ENCODE measurements at places on chromosomes 7 and 10.

DNA sequence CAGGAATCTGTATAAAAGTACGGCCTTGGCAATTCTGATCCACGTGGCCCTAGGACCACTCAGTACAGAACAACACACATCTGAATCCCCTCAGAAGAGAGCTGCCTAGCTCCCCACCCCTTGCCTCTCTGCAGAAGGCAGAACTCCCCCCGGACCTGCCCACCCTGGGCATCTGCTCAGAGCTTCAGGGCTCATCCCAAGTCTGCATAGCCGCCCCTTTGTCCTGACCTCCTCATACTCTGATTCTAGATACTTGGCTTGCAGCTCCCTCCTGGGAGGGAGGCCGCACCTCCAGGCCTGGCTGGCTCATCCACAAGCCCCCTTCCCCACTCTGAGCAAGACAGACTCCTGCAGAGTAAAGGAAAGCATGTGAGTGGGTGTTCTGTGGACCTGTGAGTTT, 49.6 kb downstream of the GRID1 start:
- H3K27ac ChIP-seq, result no peak overlapping the region
- H3K4me3 ChIP-seq, result no peak overlapping the region
- H3K27me3 ChIP-seq, result no peaks in the 10 kb centered on the region
- H3K4me1 ChIP-seq, result no peaks in the 10 kb centered on the region
- no peaks in the 10 kb centered on the region for H3K36me3 ChIP-seq

DNA sequence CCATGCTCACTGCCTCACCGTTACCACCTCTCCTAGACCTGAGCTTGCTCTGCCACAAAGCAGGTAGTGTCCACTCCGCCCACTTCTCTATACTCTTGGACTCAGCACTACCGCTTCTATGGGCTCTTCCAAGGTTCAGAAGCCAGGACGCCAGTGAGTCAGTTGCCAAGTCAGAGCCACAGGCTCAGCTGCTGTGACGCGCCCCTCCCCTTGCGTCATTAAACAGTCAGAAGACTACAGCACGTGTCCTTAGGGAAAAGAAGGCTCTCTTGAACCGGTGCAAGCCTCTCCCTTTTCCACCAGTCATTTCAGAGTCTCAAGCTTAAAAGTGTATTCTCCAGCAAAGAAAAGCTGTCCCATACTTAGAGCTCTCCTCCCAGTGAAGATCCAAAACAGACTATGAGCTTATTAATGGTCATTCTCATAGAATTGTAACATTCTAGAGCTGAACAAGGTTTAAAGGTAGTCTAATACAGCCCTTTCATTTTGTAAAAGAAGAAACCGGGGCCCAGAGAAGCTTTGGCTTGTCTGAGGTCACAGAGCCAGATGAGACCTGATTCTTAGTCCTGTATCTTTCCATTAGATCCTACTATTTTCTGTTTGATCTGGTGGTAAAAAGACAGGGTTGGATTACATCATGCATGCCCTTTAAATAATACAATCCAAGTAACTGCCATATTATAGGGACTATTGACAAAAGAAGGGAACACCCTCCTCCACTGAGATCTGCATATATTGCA, 40.9 kb upstream of the MET start:
- no peaks in the 10 kb centered on the region for H3K27me3 ChIP-seq
- no peaks in the 10 kb centered on the region for H3K4me1 ChIP-seq
- no peak overlapping the region for H3K4me3 ChIP-seq
- no peak overlapping the region for H3K27ac ChIP-seq
- DNase-seq, result no peak

DNA sequence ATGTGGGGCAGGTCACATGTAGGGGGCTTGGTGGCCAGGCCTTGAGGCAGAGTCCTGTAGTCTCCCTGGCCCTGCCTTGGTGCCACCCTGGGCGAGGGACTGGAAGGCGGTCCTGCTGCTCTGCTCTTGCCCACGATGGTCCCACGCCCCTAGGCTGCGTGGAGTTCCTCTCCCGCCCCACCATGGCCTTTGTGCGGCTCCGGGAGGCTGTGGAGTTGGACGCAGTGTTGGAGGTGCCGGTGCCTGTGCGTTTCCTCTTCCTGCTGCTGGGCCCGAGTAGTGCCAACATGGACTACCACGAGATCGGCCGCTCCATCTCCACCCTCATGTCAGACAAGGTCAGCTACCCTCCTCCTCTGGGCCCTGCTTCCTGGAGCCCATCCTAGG, 10.0 kb downstream of the FASTK start:
- peaks cover 64% of the 10 kb centered on the region for H3K36me3 ChIP-seq
- H3K4me1 ChIP-seq, result no peaks in the 10 kb centered on the region
- H3K27me3 ChIP-seq, result no peaks in the 10 kb centered on the region
- DNase-seq, result no peak

DNA sequence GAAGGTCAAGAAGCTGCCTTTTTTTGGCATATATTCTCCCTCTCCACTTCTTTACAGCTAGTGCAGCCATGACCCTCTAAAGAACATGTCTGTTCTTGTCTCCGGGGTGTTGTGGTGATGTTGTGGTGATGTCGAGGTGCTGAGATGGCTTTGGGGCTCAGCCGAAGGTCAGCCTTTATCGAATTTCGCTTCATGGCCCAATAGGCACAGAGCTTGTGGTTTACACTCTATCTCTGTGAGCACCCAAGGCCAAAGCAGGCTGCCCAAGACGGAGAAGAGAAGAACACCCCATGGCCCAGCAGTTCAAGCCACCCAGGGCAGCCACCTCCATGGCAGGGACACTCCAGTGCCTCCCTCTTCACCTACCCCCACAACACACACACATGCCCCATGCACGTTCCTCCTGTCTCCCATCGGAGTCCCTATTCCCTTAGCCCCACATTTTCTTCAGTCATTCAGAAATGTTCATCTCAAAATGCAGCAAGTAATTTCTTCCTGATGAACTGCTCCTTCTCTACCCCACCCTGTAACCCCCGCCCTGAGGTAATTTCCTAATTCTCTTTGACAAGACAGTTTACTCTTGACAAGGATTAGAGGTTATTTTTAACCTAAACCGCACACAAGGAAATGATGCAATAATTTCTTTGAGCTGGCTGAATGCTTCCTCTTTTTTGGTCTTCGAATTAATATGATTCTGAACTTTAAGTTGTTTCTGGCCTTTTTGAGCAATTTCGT, 18.6 kb upstream of the ADRB1 start:
- no peak for DNase-seq
- peaks cover 3% of the 10 kb centered on the region for H3K27me3 ChIP-seq
- no peaks in the 10 kb centered on the region for H3K36me3 ChIP-seq
- no peak overlapping the region for H3K27ac ChIP-seq
- no peak overlapping the region for H3K4me3 ChIP-seq

DNA sequence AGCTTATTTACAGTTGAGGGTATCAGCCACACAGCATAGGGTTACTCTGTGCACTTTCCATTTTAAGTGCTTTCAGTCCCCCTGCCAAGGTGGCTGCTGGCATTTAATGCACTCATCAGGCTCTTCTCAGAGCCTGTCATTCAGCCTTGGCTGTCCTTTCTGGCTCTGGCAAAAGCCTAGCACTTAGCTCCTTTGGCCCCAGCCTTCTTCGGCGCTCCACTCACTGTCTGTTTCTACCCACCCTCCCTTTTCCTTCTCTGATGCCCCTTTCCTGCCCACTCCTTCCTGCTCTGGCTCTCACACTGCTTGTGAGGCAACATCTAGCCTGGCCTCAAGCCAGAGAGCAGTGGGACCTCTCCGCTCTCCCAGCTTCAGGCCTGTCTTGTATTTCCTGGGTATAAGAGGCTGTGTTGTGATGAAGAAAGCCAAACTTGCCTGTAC, 60.2 kb downstream of the WIPF3 start:
- H3K4me3 ChIP-seq, result no peak overlapping the region
- H3K36me3 ChIP-seq, result no peaks in the 10 kb centered on the region
- no peak overlapping the region for H3K27ac ChIP-seq
- no peaks in the 10 kb centered on the region for H3K4me1 ChIP-seq
- no peaks in the 10 kb centered on the region for H3K27me3 ChIP-seq
- no peak for DNase-seq

DNA sequence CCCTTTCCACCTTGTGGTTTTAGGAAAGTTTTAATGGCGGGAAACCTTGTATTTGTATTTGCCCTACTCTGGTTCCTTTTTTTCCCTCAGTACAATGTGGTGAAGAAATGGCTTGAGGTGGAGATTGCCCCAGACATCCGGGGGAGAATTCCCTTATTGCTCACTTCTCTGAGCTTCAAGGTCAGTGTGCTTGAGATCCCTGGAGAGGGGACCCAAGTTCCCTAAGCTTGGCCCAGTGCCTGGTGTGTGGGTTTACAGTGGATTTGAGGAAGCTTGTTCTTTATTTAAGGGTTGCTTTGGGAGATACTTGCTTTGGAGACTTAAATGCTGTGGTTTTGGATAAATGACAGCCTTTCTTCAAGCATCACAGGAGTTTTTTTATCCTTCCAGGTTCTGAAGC, 18.3 kb downstream of the CALHM2 start:
- peaks cover 13% of the 10 kb centered on the region for H3K4me1 ChIP-seq
- peaks cover 40% of the 10 kb centered on the region for H3K36me3 ChIP-seq

- no peaks in the 10 kb centered on the region for H3K36me3 ChIP-seq
- H3K27me3 ChIP-seq, result no peaks in the 10 kb centered on the region
- DNase-seq, result no peak
- no peaks in the 10 kb centered on the region for H3K4me1 ChIP-seq
These were observed 9.8 kb upstream of the PARD3 start for GRCh38 chr10:34824870-34825269.

- H3K4me1 ChIP-seq, result peaks cover 7% of the 10 kb centered on the region
- H3K4me3 ChIP-seq, result peak overlapping the region; percentile 35
- H3K36me3 ChIP-seq, result no peaks in the 10 kb centered on the region
- DNase-seq, result no peak
- no peak overlapping the region for H3K27ac ChIP-seq
- H3K27me3 ChIP-seq, result peaks cover 7% of the 10 kb centered on the region
These were observed 476 bp upstream of the RET start for GRCh38 chr10:43076311-43076875.

DNA sequence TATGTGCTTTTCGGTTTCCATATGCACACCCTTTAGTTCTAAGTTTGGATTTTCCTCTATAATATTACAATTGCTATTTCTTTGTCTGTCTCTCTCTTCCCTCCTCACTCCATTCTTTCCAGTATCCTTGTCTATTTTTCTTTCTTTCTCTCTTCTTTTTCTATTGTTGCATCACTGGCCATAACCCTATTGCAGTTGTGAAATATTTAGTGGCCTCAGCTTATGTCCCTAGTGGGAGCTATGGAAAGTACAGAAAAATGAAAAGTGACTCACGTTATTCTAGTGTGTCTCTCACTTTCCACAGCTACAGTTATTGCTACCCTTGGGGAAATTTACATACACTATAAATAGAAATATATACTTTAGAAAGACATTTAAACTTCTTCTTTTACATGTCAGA, 59.1 kb downstream of the CNTNAP2 start:
- H3K4me3 ChIP-seq, result no peak overlapping the region
- no peaks in the 10 kb centered on the region for H3K36me3 ChIP-seq
- H3K27me3 ChIP-seq, result no peaks in the 10 kb centered on the region
- no peak for DNase-seq
- H3K27ac ChIP-seq, result no peak overlapping the region
- H3K4me1 ChIP-seq, result no peaks in the 10 kb centered on the region

- no peaks in the 10 kb centered on the region for H3K36me3 ChIP-seq
- DNase-seq, result no peak
- no peak overlapping the region for H3K4me3 ChIP-seq
- H3K27ac ChIP-seq, result no peak overlapping the region
- no peaks in the 10 kb centered on the region for H3K27me3 ChIP-seq
These were observed 63.0 kb downstream of the HOXA1 start for GRCh38 chr7:27032839-27033238.

DNA sequence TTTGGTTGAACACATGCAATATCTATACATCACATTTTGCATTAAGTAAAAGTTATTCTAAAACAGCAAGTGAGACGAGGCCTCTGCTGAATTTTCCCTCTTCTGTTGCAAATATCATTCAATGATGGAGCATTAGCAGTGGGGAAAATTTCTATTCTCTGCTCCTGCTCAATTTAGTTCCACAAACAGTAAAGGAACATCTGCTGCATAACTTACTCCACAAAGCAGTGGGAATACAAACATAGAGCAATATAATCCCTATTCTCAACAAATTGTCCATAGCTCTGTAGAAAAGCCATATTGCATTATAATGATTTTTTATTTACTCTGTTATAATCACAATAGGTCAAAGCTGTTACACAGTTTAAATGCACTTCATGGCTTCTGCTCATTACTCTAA, 5.9 kb downstream of the AGR3 start:
- no peaks in the 10 kb centered on the region for H3K4me1 ChIP-seq
- no peaks in the 10 kb centered on the region for H3K27me3 ChIP-seq
- no peak for DNase-seq

DNA sequence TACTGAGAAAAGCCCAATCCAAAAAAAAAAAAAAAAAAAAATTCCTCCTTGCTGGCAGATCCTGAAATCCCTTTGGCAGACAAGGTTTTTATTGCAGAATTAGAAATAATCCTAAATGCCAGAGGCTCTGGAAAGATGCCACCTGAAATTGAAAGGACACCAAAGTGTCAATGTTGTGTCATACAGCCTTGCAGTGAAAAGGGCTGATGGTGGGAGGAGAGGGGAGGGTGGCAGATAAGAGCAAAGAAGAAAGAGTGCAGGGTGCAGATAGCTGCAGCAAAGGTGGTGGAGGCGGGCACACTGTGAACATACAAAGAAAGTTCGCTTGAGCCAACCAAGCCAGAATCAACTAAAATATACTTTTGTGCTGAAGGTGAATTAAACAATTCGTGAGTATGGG, 8.2 kb upstream of the OPTN start:
- H3K27me3 ChIP-seq, result no peaks in the 10 kb centered on the region
- H3K4me1 ChIP-seq, result no peaks in the 10 kb centered on the region
- no peak for DNase-seq
- H3K4me3 ChIP-seq, result no peak overlapping the region

GRCh38 chr10:12081470-12081869, 12.7 kb downstream of the DHTKD1 start:
- no peak overlapping the region for H3K4me3 ChIP-seq
- no peak overlapping the region for H3K27ac ChIP-seq
- H3K27me3 ChIP-seq, result no peaks in the 10 kb centered on the region
- no peak for DNase-seq
